ENCODE measurements at places on chromosomes 3 and 15.

- no peak for DNase-seq
Observed at GRCh38 chr3:51717947-51718346, 11.1 kb downstream of the GRM2 start.

- DNase-seq = no peak
Observed at GRCh38 chr15:75153087-75153486, 48.6 kb upstream of the C15orf39 start.

DNA sequence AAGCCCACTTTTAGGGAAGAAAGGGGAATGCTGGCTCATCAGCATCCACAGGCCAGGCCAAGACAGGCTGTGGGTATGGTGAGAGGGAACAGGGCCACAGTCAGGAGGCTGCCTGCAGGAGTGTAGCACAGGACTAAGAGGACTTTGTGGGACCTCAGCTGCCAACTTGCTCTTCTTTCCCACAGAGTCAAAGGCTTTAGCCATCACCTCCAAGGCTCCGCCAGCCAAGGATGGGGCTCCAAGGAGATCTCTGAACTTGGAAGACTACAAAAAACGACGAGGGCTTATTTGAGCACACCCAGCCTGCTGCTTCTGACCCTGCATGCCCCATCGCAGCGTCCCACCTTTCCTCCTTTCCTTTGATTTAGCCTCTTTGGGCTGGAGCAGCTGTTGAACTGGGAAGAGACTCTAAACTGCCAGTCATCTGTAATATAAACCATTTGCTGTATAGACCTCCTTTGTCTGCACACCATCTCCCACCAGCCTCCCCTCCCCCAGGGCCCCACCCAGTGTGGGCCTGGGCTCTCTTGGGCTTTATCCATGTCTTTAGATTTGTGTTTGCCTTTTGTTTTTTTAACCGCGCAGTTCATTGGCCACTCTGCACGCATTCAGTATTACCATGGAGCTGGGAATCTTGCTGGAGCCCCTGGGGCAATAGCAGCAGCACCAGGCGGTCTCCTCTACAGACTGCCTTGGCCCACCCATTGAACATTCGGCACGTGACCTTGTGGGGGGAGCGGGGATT, 13.1 kb upstream of the ITPKA start:
- DNase-seq = no peak

DNA sequence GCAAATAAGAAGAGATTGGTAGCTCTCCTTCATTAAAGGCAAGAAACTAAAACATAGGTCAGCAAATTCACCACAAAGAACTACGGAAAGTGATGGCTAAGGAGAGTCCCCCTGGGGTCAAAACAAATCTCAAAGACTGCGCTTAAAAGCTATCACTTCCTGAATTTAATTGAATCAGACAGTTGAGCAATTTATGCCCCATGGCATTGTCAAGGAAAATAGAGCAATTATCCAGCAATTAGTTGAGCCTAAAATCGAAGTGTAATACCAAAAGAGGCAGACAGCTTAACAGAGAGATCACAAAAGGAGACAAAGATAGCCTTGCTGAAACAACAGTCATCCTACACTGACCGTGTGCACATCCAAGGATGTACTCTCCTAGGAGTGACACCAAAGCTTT, 74.4 kb upstream of the SCN10A start:
- no peak for DNase-seq

DNA sequence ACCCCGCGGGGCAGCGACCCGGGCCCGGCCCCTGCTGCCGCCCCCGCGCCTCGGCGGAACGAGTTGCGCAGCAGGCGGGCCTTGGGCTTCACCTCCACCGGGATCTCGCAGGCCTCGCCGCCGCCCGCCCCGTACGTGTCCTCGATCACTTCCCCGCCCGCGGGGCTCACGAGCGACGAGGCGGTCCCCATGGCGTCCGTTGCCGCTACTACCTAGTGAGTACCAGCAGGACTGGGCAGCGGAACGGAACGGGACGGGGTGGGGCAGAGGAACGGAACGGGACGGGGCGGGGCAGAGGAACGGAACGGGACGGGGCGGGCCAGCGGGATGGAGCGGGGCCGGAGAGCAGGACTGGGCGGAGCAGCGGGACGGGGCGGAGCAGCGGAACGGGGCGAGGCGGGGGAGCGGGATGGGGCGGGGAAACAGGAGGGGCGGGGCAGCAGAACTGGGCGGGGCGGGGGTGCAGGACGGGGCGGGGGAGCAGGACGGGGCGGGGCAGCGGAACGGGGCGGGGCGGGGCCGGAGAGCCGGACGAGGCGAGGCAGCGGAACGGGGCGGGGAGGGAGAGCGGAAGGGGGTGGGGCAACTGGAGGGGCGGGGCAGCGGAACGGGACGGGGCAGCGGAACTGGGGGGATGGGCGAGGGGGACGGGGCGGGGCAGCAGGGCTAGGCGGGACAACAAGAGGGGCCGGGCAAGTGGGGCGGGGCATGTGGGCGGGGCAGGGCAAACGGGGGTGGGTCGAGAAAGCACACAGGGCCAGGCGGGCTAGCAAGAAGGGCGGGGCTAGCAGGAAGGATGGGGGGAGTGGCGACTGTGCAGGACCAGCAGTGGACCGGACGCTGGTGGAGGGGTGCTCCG, at the start of gene NPHP3:
NPHP3 (minus strand) TSS at position 245 of the 859 bp plus-strand sequence; CDS start at position 191, 54 bp downstream.
- DNase-seq = peak; percentile 99

DNA sequence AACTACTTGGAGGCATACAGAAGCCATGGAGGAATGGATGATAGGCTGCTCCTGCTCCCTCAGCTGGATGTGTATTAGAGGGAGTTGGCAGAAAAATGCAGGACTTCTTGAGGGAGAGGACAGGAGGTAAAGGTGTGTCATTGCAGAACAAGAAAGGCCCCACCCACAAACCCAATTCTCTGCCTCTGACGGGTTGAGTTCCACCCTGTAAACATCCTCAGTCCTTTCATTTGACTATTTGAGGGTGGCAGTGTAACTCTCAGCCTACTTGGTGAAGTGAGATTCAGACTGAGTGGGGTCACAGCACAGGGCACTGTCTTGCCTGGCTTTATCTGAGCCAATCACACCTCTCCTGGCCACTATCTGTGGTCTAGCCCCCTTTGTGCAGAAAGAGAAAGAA, at the start of gene TPRG1:
TPRG1 (plus strand) TSS at position 265 of the 400 bp plus-strand sequence. CDS start 35,414 bp downstream, outside the sequence.
- no peak for DNase-seq

DNA sequence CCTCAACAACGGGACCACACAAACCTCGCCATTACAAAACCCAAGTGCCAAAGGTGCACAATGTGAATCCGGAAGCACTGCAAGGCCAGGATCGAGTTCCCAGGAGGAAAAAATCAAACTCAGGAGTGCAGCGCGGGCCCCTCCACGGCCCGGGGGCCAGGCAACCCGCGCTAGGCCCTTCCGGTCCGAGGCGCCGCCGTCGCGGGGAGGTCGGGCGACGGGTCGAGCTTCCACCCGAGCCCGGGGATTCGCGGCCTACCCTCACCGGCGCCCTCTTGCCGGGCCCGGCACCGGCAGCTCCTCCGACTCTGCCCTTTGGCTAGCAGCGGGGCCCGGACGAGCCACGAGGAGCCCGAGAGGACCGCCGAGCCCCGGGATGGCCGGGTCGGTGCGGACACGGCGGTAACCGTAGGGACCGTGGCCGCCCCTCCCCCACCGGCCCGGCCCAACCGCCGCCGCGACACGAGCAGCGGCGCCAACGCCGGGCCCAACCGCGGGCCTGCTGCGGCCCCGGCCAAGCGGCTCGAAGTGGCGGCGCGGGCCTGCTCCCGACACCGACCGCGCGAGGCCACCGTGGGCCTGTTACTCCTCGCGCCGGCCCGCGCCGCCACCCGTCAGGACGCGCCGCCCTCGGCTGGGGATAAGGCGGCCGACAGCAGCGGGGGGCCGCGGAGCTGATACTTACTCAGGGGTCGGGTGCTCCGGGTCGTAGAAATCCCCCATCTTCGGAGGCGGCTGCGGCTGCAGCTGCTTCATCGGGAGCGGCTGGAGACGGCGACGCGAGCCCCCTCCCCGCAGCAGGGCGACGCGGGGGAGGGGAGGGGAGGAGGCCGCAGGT, 525 bp downstream of the SETD2 start:
- DNase-seq = no peak

- DNase-seq = no peak
Observed at GRCh38 chr3:132241776-132242514, 75.3 kb upstream of the ACP3 start.

DNA sequence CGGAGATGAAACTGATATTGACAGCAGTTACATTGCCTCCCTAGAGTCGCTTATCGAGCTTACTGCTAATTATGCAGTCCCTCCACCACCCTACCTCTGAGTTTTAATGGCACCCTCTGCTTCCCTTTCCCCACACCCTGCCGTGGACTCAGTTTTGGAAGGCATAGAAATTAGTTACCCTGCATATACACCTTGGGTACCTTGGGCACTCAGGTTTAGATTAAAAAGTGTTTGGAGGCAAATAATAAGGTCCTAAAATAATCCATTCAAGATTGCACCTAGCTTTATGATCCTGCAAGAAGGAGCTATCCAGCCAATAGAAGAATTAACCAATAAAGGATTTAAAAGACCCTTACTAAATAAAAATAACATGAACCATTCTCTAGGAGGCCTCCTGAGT, 117.8 kb upstream of the AGBL1 start:
- no peak for DNase-seq

GRCh38 chr3:116863270-116863770, 153.7 kb downstream of the TUSC7 start:
- DNase-seq = no peak

GRCh38 chr3:141578202-141578973, 91.6 kb downstream of the RASA2 start:
- no peak for DNase-seq

DNA sequence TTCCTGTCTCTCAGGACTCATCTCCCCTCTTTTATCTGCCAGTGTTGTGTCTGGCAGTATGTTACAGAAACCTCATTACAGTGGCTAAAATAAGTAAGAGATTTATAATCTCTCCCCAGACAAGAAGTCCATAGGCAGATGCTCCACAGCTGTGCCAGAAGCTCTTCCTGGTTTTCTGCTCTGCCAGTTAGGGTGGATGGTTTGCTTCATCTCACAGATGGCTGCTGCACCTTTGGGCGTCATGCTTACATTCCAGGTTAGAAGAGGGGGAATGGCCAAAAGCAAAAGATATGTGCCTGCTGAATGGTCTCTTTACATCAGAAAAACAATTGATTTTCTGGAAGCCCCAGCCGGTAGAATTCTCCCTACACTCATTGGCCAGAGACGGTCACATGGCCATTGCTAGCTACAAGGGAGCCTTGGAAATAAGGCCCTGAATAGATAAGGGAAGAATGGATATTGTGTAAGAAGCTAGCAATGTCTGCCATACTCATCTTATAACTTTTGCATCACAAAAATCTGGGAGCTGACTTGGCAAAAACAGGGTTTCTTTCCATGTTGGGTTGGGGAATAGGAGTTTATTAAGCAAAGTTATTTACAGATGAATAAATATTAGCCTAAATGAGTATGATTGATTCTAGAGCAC, 91.1 kb downstream of the PDCD6IP start:
- no peak for DNase-seq

GRCh38 chr3:149816986-149817385, 4.0 kb downstream of the RNF13 start:
- no peak for DNase-seq

- peak; percentile 89 for DNase-seq
Observed at GRCh38 chr3:150059729-150060128, 89.0 kb upstream of the PFN2 start.

- no peak for DNase-seq
Observed at GRCh38 chr3:132421832-132422231, 4.5 kb downstream of the DNAJC13 start.

GRCh38 chr3:148203297-148204010, 494.2 kb upstream of the AGTR1 start:
- no peak for DNase-seq

- no peak for DNase-seq
Observed at GRCh38 chr15:48451241-48451640, 120.0 kb downstream of the DUT start.

GRCh38 chr15:73017987-73018386, 34.3 kb upstream of the NEO1 start:
- DNase-seq = no peak

Measured in NCI-H2081 (cell line).